ENCODE measurements at places on chromosomes 2 and 18.

DNA sequence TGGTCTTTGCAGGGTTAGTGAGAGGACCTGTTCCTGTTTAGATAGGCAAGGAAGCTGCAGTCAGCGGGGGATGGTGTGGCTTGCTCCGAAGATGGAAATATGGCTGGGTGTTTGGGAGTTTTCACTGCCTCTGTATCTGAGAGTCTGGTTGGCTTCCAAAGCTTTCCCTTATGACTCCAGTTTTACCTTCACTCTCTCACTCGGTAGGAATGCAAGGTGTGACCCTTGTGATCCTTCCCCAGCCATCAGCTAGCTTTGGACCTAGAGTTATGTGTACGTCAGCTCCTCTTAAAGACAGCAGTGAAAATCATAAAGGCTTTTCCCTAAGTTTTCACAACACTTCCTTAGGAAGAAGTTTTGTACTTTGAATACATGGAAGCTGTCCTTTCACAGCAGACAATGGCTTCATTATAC, 35.5 kb upstream of the TMEM87B start:
- no peak for DNase-seq

DNA sequence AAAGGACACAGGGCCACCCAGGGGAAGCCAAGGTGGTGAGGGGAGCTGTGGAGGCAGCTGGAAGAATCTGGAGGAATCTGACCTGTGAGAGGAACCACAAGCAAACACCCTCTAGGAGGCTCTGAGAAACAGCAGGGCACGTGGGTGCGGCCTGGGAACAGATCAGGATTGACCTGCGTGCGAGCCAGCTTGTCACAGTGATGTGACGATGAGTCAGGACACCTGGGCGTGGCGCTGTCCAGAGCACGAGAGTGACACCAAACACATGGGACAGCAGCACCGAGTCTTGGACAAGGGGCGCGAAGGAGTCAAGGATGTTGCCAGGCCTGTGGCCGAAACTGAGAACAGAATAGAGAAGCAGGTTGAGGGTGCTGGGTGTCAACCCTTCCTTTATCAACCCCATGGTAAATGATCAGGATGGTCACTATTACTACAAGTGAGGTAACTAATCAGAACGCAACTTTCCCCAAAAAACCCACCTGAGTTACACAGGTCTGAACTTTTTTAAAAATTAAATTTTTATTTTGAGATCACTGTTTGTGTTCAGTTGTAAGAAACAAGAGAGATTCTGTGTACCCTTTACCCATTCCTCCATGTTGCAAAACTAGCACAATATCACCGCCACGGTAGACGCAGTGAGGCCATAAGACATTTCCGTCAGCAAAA, 637 bp upstream of the SFT2D3 start:
- DNase-seq: peak; percentile 17

GRCh38 chr18:45589356-45590035, 25.8 kb upstream of the SLC14A2 start:
- DNase-seq: no peak

GRCh38 chr2:204127238-204127637, 190.7 kb downstream of the ICOS start:
- DNase-seq: no peak

DNA sequence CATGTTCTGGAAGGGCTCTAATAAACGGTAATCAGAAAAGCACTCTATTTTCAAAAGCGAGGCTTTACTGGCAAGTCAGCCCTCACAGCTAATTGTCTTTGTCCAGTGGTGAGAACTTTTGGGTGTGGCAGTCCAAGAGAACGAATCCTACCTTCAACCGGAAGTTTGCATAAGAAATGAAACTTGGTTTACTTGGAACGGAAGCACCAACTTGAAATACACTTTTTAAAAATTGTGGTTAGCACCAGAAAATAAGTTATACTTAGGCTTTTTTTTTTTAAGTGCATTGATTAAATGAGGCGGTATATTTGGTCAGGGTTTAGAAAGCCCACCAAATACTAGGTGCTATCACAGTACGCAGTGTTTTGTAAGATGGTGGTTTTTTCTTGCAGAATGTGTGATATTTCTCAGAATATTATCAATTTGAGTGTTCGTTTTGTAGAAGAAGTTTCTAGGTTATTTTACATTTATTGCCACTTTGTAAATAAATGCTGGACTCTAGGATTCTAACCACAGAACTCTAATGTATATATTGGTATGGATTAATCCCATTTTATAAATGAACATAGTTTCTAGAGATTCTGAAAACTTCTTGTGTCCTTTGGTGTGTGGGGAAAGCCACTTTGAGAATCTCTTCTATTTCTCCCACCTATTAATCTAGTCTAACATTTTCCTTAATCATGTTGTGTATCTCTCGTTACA, 1.2 kb downstream of the MYL12A start:
- DNase-seq: no peak

DNA sequence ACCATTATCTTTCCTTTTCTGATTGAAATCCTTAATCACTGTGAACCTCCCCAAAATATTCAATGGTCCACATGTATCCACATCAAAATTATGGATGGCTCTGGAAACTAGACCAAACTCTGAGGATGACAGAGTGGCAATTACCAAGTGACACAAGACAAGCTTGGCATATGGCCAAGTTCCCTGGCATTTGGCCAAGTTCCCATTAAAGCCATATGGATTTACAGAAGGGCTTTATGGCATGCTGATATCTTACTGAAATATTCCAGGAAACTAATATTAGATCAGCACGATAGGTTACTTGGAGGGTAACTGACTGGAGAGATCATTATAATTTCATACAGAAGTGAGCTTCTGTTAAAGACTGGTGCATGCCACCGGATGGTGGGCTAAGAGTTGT, 21.9 kb upstream of the CERS6 start:
- no peak for DNase-seq

- no peak for DNase-seq
These were observed 354.5 kb upstream of the ATP5MC3 start for GRCh38 chr2:175536059-175536458.

DNA sequence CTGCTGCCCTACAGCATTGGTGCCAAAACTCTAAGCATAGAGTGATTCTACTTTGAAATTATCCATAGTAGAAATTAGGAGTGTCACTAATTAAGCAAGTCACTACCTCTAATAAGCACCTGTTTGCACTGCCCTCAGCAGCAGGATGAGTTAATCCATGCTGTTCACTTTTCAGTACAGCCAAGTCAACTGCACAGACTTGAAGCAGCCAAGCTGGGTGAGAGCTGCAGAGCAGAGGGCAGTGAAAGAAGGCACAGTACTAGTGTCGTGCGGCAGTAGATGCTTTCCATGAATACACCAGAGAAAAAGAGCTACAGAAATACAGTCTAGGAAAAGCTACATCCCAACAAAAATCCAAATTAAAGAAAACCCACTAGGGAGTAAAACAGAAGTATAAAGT, 98.6 kb downstream of the RAPH1 start:
- DNase-seq: no peak

DNA sequence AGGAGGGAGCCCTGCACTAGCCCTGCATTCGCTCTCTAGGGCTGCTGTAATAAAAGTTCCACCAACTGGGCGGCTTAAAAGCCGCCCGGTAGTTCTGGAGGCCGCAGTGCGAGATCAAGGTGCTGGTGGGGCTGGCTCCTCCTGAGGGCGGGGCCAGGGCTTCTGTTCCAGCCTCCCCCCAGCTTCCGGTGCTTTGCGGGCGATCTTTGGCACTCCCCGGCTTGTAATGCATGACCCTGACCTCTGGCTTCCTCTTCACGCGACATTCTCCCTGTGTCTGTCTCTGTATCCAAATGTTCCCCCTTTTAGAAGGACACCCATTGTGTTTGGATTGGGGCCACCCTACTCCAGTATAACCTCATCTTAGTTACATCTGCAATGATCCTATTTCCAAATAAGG, 84.5 kb downstream of the ZCCHC2 start:
- no peak for DNase-seq

DNA sequence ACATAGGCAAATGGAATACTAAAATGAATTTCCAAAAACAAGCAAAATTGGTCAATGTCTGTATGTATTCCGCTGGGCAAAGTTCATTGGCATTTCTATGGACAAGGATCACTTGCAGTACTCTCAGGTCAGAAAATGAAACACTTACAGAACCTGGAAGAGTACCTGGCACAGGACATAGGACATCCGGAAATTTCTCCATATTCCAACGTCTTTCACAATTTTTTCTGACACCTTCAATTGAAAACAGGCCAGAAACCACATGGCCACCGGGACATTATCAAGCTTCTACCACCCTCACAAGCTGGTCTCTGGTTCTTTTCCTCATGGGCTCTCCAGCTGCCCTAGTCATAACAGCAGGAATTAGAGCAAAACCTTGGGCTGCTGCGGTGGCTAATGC, 96.9 kb upstream of the MSH6 start:
- DNase-seq: no peak

DNA sequence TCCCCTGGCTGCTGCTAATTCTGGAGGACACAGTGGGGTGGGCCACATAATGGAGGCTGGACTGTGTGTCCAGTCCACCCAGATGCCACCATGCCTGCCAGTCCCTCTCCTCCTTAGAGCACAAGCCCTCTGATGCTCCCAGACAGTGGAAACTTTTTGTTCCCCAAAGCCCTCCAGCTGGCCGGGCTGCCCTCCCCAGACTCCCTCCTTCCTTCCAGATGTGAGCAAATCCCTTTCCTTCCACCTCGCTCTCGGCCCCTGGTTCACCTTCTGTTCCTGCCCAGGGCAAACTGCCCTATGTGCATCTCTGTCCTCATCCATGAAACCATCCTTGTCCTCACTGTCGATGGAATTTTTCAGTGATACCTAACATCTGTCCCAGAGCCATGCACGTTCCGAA, 33.9 kb downstream of the LRRFIP1 start:
- no peak for DNase-seq

DNA sequence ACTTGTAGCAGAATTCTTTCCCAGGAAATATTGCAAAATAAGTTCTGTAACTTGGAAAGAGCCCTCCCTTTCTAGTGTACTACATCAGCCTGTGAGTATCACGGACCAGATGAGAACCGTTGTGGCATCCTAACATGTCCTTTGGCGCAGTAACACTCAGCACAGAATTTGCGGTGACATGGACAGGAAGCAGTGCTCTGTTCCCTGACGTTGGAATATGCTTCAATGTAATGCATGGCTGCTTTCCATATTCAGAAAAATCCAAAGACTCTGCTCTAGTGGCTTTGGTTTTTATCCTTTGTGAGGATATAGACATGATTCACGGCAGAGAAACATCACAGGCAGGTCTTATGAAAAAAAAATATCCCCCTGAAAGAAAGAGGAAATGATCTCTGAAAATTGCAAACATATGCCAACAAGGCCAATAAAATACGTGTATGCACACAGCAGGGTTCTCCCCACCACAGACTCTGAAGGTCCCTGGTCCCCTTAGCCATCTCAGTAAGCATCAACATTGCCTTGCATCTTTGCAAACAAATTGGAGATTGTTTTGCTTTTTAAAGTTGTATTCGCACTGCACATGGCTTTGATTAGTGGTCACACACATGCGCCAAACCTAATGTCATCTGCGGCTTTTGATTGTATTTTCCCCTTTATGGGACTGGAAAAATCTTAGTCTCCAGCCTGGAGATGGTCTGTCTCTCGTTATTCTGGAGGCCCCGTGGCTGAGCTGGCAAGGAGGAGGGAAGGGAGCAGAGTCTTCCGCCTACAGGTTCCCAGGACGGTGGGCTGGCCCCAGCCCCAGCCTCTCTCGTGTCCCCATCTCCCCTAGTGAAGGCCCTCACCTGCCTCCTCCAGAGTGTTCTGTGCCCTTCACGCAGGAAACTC, 122.9 kb downstream of the COPS8 start:
- no peak for DNase-seq

DNA sequence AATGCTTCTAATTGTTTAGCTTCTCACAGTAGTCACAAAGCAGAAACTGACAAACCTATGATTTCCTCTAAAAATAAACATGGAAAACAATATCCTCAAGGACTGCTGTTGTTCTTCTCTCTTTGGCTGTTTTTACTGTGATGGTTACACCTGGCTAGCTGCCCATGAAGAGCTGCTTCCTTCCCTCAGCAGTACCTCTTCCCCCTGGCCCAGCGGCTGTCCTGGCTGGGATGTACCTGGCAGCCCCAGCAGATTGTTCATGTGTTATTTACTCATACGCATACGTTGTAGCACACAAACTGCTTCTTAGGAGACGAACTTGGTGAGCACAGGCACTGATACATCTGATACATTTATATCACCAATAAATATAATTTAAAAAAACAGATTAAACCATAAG, 27.4 kb downstream of the NEMP2 start:
- DNase-seq: no peak

DNA sequence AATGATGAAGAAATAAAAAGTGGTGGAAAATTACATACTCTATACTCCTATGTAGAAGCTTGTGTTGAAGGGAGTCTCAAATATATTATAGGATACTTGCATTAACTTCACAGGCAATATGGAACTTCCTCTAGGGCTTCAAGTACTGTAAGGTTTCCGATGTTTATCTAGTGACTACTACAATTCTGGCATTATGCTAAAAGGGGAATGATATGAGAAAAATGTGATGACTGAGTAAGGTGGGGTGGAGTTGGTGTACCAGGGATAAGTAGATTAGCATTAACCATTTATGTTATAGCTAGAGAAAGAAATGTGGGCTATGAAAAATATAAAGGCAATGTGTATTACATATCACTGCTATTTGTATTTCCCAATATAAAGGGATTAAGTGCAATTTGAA, 229.5 kb downstream of the DCC start:
- no peak for DNase-seq

DNA sequence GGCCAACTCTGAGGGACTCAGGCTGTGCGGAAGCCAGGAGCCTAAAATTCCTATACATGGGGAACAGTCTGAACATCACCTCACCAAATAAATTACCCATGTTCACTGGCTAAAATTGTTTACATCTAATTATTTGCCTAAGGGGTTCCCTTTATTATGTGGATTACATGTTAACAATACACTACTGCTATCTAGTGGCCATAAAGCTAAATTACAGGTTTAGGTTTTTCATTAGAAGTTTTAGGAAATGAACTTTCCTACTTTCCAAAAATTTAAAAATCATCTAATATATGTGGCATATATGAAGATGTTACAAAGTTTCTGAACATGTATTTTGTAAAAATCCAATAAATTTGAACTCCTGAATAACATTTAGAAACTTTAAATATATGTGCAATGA, 40.3 kb downstream of the PLA2R1 start:
- DNase-seq: no peak

GRCh38 chr2:72150157-72150860, 2.6 kb upstream of the CYP26B1 start:
- peak; percentile 86 for DNase-seq

DNA sequence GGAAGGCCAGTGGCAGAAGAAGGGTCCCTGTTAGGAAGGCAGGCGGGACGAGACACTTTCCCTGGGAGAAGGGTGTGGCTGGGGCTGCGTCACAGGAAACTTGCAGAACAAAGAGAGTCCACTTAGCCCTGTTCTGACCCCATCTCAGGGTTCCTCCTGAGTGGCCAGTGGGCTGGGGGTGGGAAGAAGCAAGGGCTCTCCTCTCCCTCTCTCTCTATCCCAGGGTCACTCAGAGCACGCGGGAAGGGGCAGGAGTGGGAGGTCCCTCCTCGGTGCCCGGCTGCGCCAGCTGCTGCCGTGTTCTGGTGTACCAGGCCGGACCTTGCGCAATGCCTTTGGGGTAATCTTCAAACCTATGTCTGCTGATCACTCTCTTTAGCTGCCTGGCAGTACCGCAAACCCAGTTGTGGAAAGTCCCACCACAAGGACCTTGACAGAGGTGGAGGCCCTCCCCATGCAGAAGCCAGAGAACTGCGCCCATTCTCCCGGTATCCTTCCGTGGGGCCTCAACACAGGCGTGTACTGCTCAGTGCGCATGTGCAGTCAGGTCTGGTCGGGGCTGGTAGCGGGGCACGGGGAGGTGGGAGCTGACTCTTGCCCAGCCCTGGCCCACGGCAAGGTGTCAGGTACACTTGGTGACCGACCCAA, 47.8 kb upstream of the ST3GAL5 start:
- no peak for DNase-seq

Data from midbrain (tissue), 1 donor.